ENCODE measurements at places on chromosomes 5 and 9. TPM values are rescaled to one million over a fixed set of nuclear protein-coding genes. Genes with fewer than 3 reads are reported as not detected.

Gene NPR3
- polyA plus RNA-seq: 34.5 TPM

Gene OTULIN
- polyA plus RNA-seq: 21.1 TPM

Gene LMX1B
- polyA plus RNA-seq: 18.3 TPM

Gene FGD3
- 6.5 TPM for polyA plus RNA-seq

Gene PDCD1LG2
- 0.13 TPM for polyA plus RNA-seq

GRCh38 chr5:36836831-36837230 lies 39.7 kb upstream of the NIPBL start:
- DNase-seq: no peak

- DNase-seq: no peak
Measured at GRCh38 chr9:34046784-34047379, 1.8 kb downstream of the UBAP2 start.

- no peak for DNase-seq
Measured at GRCh38 chr5:102874054-102874453, 118.9 kb downstream of the PAM start.

GRCh38 chr5:113194125-113194524 lies 217.5 kb downstream of the DCP2 start:
- no peak for DNase-seq

DNA sequence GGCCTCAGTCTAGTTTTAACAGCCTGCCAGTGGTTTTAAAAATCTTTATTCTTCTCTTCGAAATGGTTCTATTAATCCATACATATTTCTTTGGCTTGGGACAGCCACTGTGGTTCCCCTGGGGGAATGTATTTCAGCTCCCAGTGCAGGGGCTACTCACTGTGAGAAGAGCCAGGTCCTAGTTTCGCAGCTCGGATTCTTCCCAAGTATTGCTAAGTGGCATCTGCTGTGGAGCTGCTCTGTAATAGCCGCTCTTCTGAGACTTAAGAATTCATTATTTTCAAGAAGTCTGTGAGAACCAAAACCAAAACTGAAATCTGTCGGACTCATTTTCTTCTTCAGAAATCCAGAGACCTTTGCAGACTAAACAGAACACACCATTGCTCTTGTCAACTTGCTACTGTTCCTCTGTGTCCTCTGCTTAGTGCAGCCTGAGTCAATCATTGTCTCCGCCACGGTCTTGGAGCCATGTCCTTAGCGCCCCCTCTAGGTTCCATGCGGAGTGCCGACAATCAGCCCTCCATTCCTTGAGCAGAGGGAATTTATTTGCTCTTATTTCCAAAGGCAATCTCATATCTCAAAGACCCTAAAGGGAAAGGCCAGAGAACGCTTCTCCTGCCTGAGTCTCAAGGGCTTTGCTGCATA lies 478.2 kb downstream of the SPATA31D1 start:
- DNase-seq: no peak
